Caco-2 (cell line): ENCODE measurements at places on chromosomes 2 and 18. TPM values are rescaled to one million over a fixed set of nuclear protein-coding genes. Genes with fewer than 3 reads are reported as not detected.

Gene CFAP65
- total RNA-seq, result 0.34 and 0.77 TPM in 2 replicates

DNA sequence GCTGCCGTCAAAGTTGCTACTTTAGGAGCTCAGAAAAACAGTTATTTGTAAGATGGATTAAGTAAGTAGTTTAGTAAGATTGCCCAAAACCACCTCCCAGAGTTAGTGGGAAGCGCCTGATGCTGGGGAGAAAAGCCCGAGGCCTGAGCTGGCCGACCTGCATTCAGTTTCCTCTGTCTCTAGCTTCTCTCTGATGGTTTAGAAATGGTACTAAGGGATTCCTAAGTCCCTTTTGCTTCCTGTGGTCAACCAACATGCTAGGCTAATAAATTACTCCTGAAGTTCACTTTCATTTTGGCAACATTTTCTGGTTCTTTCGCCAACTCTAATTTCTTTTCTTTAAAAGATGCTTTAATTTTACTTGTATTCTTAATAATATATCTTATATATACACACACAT lies 60.1 kb downstream of the ASAP2 start:
- no peak for DNase-seq

DNA sequence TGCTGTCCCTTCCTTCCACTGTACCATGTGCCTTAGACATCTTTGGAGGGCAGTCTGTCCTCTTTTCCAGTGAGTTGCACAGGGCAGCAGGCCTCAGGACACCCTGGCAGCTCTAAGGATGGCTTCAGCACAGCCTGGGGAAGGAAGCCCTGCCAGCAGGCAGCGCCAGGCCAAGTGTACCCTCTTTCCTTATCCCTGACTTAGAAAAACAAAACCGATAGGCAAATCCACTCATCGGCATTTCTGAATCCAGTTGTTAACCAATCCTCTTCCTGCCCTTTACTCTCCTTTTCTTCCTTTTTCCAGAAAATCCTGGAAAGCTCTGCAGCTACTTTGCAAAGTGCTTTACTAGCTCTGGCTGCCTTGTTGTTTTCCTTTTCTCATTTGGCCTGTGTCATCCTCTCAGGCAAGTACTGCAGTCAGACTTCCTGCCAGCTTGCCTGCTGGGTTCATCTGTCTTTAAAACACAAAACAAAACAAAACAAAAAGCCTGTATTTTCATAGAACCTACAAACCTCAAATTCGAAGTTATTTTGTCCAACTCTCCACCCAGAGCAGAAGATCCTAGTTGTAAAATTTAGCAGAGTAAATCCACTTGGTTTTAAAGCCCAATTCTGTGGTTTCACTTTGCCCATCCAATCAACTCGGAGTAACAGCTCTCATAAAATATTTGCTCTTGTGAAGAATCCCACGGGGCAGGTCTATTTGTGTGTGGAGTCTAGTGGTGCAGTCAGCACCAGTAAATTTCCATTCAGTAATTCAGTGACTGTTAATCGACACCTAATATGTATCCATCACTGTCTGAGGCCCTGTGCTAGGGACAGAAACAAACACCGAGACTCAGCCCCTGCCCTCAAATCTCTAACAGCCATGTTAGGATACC lies 45.2 kb downstream of the PCBP1 start:
- DNase-seq, result no peak

DNA sequence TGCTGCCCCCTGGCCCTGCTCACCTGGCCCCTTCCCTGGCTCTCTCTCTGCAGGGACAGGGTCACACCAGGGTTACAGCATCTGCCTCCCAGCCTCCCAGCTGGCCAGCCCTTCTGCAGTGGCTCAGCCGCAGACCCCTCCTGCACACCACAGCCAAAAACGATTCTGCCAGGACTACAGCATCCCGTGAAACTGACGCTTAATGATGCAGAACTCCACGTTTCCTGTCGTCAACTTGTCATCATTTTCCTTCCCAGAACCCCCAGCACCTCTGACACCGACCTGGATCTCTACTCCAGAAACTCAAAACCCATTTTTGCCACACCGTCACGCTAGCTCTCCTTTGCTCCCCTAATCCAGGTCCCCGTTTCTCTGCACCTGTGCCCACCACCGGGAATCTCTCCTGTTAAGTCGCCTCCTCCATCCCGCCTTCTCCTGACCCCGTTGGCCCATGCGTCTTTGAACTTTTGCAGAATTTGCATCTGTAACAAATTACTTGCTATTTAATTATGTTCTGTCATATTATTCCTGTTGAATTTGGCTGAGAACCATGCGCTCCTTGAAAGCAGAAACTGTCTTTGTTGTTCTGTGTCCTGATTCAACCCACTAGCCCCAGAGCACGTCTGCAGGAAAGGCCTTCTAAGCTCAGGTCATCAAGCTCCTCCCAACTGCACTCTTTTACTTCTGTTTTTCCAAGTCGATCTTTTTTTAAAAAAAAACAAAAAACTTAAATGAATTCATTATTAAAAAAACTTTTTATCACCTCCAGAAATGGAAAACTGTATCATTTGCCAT lies 173.2 kb upstream of the COPS8 start:
- DNase-seq, result no peak

GRCh38 chr2:127161176-127162136 lies 54.5 kb upstream of the BIN1 start:
- no peak for DNase-seq

DNA sequence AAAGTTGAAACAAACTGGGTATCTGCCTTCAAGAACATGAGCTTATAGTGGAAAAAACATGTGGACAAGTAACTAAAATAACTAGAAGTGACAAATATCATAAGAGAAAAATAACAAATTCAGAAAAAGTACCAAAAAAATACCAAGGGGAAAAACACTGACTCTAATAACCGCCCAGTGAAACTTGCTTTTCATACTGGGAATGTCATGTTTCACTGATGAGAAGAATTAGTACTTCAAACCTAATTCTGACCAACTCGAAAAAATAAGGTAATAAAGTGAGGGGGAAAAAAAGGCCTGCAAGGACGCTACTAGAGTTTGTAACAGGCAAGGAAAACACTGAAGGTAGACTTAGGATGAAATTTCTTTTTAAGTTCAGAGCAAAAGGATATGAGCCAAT lies 83.6 kb downstream of the RTTN start:
- DNase-seq, result no peak
